NCI-H2171 (cell line): ENCODE measurements at places on chromosomes 5 and 9.

- no peak for DNase-seq
Observed at GRCh38 chr9:121133104-121133816, 58.5 kb downstream of the CNTRL start.

DNA sequence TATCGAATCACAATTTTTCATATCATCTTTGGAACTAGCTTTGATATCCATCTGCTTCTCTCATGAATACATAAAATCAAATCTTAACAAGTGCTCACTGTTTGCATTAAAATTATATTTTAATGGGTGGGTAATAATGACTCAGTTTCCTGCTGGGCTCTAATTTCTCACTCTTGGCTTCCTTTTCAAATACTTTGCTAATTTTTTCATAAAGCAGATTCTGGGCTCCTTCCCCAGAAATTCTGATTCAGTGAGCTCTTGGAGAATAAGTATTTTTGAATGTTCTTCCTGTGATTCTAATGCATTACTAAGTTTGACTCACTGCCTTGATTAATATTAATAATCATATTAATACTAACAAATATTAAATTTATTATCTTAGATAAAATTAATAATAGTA lies 48.9 kb downstream of the YIPF5 start:
- DNase-seq, result no peak

DNA sequence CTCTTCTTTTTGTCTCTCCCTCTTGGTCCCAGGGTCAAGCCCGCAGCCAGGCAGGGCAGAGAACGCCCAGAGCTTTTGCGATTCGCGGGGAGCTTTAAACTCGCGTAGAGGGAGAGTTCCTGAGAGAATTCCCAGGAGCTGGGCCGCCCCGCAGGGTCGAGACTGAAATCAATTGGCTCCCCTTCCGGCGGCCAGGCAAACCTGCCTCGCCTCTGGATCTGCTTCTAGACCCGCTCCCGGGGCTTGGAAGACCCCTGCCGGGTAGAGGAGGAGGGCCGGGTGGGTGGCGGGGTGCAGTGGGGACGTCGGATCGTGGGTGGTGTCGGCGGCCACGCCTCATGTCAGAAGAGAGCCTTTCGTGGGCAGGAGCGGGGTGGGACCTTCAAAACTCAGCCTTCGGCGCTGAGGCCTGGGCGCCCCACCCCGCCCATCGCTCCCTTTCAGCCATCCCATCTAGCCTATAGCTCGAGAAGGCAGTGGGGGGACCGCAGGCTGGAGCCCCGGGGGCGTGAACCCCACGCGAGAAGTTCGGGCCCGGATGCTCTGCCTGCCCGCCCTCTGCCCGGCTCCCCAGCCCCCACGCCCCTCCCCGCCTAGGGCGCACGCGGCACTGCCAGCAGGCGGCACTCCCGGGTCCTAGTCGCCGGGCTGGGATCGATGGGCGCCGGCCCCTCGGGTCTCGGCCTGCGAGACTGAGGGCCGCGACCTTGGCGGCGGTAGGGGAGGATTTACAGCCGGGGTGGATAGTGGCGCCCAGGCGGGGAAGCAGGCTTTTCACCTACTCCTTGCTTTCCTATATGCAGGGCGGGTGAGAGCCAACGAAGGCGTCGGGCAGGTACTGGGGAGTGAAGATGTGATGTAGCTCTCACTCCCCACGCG lies 6.1 kb downstream of the PRDM6 start:
- no peak for DNase-seq

GRCh38 chr9:117656002-117656401 lies 48.2 kb upstream of the TLR4 start:
- DNase-seq, result no peak

- DNase-seq, result no peak
Observed at GRCh38 chr9:132078699-132079356, 839 bp downstream of the MED27 start.

DNA sequence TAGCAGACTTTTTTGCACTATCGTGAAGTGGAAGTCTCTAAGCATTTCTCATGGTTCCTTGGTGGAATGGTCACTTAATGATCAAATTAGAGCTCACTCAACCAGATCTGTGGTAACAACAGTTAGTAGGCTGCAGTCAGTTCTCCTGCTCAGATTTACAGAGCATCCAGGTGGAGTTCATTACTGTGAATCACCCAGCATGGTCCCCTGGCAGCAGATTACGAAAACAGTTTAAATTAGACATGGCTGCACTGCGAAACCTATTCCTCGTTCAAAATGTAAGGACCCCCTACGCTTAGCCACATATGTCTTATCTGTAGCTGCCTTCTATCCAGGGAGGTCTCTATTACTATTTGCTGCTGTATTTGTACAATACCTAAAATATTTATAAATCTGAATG lies 823.6 kb upstream of the ARRDC3 start:
- DNase-seq, result no peak

- DNase-seq, result no peak
Observed at GRCh38 chr5:2047341-2047927, 164.7 kb upstream of the IRX4 start.

GRCh38 chr5:40877371-40877988 lies 31.8 kb upstream of the C7 start:
- no peak for DNase-seq

- DNase-seq, result no peak
Observed at GRCh38 chr9:111360881-111361280, 30.9 kb upstream of the OR2K2 start.

DNA sequence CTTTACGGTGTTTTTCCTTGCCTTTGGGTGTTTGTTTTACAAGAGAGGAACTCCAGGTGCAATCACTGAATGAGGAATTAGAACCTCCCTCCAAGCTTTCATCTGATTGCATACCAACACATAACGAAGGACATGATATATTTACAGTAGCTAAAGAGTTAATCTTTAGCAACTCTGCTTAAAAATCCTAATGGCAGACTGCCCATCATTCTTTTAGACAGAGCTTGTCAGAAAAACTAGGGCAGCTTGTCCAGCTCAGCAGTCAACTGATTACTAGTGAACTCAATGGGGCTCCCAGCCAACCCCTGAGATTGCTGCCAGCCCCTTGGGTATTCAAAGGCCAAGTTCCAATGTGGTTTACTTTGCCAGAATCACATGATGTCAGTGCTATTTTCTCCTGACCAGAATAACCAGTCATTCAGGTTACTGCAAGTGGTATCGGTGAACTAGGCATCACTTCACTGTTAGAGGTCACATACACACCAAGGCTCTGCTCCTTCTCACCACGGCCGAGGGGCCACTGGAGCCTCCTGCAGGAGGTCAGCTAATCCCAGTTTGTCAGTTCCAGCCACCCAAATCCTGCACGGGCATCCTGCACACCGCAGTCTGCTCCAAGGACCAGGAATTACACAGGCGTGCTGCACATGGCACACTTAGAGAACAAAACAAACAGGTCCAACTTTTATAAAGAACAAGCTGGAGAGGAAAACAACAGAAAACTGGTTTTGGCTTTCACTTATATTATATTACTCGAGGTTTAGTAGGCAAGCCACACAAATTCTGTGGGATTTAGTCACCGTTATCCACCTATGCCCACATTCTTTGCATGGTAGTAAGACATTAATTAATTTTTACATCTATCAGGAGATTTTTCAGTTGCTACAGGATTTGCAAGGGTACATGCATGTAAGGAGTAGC lies 62.5 kb downstream of the NFIB start:
- no peak for DNase-seq

DNA sequence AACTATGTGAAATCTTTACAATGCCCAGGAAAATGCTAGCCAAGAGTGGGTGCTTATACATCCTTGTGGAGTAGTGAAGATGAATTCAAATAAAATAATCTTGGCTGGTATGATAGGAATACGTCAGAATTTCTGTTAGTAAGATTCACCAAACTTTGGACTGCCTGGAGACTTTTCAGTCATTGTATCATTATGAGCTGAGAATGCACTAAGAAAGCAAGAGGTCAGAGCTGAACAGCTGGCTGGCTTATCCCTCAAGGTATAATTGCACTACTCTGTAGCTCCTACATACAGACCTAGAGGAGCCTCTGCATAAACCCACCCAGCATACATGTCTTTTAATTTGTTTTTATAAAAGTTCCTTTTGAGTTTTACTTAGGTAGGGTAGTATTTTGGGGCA lies 568.5 kb upstream of the RIOK2 start:
- no peak for DNase-seq

DNA sequence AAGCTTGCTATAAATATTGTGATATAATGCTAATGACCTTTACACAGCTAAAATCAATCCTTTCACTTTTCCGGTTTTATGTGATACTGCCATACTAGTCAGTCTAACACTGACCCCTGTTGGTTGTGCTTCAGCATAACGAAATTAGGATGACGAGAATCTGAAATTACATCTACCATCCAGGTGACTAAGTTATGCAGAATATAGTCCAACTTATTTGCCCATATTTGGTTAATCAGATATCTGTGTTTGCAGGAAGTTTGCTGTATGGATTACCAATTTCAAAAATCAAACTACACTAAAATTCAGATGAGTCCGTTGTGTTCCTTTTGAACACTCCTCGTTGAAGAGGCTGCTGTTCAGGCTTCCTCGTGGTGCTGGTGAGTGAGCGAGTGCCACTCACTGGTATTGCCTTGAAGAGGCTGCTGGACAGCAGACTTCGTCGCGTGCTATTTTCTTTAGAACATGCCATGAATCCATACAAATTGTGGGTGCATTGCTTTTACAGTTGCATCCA lies 32.5 kb downstream of the TENT4A start:
- peak; percentile 6 for DNase-seq

GRCh38 chr9:86721843-86722705 lies 225.2 kb downstream of the GAS1 start:
- no peak for DNase-seq

GRCh38 chr5:116672203-116672602 lies 97.6 kb upstream of the SEMA6A start:
- no peak for DNase-seq

GRCh38 chr5:81305785-81306184 lies 4.4 kb downstream of the ZCCHC9 start:
- no peak for DNase-seq

DNA sequence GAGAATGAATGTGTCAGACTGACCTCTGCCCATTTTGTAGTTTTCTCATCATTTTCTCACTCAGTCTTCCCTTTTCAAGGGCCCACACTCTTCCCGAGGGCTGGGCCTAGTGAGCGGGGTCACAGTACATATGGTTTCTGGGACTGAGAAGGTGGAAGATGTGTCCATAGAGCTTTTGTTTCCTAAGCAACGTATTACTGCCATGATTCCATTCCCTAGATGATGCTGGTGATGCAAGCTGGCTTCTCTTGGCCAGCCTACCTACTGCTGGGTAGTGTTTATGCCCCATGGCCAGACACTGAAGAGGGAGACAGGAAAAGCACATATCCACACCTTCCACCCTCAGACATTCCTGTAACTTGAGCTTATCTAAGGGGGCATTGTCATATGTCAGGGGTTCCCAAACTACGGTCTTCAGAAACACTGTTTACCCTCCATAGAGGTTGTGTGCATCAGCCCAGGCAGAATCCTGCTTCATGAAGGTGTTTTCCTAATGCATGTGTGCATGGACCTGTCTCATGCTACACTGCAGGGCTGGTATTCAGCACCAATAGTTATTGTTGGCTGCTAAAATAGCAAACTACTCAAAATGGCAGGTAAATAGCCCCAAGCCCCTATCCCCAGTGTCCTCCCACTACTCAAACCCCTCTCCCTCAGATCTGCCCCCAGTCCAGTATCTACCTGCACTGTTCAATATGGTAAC lies 9.5 kb downstream of the IRF1 start:
- no peak for DNase-seq

GRCh38 chr9:21853414-21853813 lies 51.0 kb downstream of the MTAP start:
- no peak for DNase-seq

DNA sequence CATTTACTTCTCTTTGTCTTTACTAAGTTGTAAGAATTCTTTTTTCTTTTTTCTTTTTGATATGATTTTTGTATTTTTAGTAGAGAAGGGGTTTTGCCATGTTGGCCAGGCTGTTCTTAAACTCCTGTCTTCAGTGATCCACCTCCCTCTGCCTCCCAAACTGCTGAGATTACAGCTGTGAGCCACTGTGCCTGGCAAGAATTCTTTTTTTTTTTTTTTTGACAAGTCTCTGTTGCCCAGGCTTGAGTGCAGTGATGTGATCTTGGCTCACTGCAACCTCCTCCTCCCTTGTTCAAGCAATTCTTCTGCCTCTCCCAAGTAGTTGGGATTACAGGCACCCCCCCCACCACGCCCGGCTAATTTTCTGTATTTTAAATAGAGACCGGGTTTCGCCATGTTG lies 9.9 kb downstream of the NPM1 start:
- no peak for DNase-seq

GRCh38 chr5:150639377-150639692 lies 1.1 kb upstream of the SYNPO start:
- no peak for DNase-seq

DNA sequence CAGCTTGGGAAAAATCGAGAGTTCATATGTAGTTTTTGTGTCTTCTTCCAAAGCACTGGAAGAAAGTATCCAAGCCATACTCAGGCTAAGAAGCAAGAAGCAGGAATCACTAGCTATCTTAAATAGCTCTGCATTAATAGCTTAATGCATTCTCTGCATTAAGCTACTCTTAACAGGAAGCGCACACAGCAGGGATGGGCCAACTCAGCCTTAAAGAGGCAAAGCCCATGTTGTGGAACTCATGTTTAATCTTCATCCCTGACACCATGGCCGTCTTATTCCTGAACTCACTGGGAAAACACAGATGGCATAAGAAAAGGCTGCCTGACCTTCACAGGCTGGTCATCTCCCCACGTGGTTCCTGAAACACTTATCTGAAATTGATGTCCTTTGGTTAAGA lies 18.7 kb upstream of the ICE1 start:
- DNase-seq, result no peak

DNA sequence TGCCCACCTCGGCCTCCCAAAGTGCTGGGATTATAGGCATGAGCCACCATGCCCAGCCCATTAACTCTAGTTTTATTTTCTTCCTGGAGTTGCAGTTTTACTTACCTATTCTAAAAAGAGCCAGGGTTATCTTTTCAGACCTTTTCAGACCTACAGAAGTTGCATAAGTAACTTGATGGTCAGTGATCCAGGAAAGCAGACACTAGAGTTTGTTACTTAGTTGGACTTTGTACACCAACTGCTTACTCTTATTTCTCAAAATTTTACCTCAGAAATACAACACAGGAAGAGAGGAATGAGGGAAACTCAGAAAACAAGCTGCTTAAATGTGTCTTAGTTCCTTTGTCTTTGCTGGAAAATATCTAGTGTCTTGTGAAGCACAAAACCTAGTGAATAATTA lies 25.4 kb downstream of the RAD23B start:
- DNase-seq, result no peak

DNA sequence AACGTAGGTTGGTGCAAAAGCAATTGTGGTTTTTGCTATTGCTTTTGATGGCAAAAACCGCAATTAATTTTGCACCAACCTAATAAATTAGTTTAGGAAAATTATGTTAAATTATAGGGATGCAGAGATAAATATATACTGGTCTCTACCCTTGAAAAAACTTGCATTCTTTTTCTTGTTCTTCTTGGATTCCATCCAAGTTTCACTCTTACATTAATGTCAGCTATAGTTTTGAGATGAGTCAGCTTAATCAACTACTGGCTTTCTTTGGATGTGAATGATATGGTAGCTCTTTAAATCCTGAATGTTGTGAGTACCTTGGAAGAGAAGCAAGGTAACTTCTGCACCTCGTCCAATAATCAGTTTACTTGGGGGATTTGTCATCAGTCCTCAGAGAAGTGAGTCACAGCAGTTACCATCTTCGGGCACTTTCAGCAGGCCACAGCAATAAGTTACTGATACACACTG lies 549.0 kb upstream of the ZNF608 start:
- DNase-seq, result no peak
